CD4-positive, alpha-beta T cell treated with Interleukin-6 for 4 hours (primary cell): ENCODE measurements at places on chromosomes 6 and 20.
A peak's percentile ranks its signal among the peaks of the same experiment; 100 is the strongest.

GRCh38 chr6:6285679-6286078 lies 34.8 kb downstream of the F13A1 start:
- no peak for DNase-seq

- no peak for DNase-seq
Measured at GRCh38 chr20:61161726-61162390, 90.2 kb upstream of the CDH4 start.

DNA sequence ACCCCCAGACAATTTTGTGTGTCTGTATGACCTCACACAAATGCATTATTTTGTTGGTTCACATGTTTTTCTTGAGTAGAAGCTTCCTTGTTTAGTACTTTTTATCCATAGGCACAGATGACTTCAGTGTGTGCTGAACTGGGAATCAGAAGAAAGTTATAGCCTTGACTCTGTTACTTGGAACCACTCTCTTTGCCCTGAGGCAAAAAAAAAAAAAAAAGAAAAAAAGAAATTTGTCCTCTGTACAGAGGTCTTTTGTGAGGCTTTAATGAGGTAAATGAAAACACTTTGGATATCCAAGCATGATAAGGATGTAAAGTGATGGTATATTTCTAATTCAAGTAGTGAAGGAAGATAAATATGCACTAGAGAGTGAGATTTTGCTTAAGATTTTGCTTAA lies 51.9 kb downstream of the TRMT11 start:
- DNase-seq = no peak

DNA sequence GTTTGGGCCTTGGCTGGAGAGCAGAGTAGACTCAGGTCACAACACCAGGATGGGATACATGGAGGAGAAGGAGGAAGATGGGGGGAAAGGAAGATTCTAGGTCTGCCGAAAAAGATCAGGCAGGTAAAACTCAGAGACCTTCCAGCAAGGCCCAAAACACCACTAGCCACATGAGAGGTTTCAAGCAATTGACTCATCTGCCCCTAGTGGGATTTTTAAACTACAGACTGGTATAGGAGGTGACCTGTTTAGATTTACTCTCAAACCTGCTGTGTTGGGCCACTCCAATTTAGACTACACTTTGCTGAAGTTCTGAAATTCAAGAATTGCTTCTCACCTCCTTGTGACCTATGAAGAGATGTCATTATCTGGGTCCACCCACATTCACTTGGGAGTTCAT lies 236.9 kb upstream of the SASH1 start:
- DNase-seq = no peak

GRCh38 chr6:40398810-40399477 lies 188.2 kb downstream of the LRFN2 start:
- no peak for DNase-seq

- DNase-seq = no peak
Measured at GRCh38 chr6:154341871-154342270, 14.7 kb downstream of the IPCEF1 start.

GRCh38 chr20:32582659-32583580 lies 2.2 kb downstream of the NOL4L start:
- peak; percentile 46 for DNase-seq

- DNase-seq = no peak
Measured at GRCh38 chr6:155387481-155387880, 68.2 kb downstream of the NOX3 start.

DNA sequence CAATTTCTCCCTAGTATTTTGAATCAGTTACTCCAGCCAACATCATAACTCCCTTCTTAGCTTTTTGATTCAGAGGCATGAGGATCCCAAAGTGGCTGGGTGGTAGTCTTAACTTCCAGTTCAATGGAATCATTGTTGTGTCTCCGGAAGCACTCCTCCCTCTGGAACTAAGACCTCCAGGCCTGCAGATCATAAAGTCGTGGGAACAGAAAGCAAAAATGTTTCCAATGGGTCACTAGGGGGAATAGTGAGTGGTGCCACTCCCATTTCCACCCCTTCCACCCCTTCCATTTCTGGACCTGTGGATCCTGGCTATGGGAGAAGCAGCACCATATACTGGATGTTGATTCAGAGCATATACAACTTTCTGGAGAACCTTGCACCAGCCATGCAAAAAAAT lies 130.8 kb downstream of the SGK1 start:
- no peak for DNase-seq

- no peak for DNase-seq
Measured at GRCh38 chr6:7414811-7415210, 25.2 kb downstream of the RIOK1 start.

DNA sequence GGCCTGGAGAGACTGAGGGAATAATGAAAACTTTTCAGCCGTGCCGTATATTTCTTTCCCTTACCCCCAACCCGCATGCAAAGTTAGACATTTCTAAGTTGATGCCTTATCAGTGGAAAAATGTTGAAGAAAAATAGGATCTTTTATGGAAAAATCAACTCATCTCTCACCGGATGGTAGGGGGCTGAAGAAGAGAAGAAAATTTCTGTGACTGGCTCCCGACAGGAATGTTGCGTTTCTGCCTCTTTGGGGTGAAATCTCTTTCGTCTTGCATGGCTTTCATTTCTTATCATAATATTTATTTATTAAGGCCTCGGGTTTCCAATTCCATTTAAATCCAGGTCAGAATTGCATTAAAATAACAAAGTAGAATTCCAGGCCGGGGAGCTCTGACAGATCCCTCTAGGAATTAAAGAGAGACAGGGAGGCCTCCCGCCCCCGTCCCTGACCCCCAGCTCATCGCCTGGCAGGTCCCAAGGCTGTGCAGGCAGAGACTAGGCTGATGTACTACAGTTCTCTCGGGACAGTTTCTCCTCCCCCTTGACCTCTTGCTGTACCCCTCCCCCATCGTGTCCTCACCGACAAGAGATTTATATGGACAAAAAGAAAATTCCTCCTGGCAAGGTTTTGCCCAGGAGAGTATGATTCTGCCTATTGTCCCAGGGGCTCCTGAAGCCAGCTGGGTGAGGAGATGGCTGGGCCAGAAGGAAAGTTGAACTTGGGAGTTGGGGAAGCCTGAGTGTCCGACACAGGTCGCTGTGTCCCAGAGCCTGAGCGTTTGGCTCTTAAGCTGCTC lies 1.3 kb downstream of the SCUBE3 start:
- no peak for DNase-seq

GRCh38 chr6:149235130-149235561 lies 82.4 kb upstream of the TAB2 start:
- DNase-seq = peak; percentile 16

GRCh38 chr6:6723921-6724538 lies 135.5 kb downstream of the LY86 start:
- no peak for DNase-seq

DNA sequence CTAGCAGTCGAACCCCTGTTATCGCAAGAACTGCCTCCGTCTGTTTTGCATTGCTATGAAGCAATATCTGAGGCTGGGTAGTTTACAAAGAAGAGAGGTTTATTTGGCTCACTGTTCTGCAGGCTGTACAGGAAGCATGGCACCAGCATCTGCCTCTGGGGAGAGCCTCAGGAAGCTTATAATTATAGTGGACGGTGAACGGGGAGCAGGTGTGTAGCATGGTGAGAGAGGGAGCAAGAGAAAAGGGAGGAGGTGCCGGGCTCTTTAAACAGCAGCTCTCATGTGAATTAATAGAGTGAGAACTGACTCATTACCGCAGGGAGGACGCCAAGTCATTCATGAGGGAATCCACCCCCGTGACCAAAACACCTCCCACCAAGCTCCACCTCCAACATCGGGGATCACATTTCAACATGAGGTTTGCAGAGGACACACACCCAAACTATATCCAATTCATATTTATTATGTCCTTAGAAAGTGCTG lies 172.6 kb upstream of the KCNG1 start:
- no peak for DNase-seq

DNA sequence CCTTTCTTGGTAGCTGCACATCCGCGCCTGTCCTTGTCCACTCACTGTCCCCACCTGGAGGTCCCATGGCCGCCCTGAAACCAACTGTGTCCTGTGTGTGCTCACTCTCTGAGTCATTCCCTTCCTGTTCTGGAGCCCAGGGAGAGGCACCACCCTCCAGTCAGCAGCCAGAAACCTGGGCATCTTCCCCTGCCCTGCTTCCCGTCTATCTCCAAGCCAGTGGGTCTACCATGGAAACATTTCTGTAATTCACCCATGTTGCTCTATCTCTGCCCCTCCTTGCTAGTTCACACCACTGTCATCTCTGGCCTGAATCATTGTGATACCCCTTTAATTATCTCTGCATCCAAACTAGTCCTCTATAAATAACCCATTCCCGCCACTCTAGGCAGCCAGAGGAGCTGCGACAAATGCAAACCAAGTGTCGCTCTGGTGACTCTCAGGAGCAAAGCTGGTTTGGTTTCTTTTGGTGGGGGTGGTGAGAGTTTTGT lies 28.8 kb upstream of the SYNJ2 start:
- no peak for DNase-seq

DNA sequence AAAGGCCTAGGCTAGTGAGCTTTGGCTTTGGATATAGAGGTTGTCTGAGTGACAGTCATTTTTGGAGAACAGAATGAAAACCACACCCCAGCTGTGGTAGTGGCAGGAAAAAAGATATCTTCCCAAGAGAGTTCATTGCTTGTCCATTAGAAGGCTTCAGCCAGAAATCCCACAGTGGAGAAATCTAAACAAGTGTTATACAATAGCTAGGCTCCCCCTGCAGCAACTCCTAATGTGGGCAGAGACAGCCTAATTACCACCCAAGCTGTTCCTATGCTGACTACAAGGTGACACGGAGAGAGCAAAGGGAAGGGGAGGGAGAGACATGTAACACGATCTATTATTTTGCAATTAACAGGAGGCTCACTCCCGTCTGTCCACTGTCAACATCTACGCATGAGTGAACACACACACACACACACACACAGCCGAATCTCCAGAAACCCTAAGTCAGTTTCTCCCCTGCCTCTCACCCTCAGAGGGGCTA lies 147.5 kb upstream of the TCF21 start:
- no peak for DNase-seq

DNA sequence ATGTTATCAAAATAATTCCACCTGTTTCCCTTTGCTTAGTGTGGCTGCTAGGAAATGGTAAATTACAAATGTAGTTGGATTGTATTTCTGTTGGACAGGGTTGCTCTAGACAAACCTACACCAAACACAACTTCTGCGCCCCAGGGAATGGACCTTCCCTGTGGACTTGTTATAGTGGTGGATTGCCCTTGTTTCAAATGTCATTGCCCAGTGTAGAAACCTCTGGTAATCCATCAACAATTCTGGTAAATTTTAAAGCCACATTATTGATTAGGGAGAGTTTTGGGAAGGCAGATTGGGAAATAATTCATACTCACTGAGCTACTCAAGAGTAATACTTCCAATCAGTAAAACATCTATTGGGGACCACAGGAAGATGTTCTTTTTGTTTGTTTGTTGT lies 239.8 kb downstream of the ARID1B start:
- DNase-seq = no peak

- no peak for DNase-seq
Measured at GRCh38 chr20:38298768-38299288, 5.1 kb upstream of the BPI start.

GRCh38 chr6:168150551-168151320 lies 71.7 kb upstream of the FRMD1 start:
- no peak for DNase-seq

GRCh38 chr6:56695702-56696101 lies 53.0 kb upstream of the DST start:
- no peak for DNase-seq

- no peak for DNase-seq
Measured at GRCh38 chr6:15585760-15586214, 77.0 kb downstream of the DTNBP1 start.

- DNase-seq = no peak
Measured at GRCh38 chr6:160417146-160417545, 69.0 kb downstream of the SLC22A3 start.

DNA sequence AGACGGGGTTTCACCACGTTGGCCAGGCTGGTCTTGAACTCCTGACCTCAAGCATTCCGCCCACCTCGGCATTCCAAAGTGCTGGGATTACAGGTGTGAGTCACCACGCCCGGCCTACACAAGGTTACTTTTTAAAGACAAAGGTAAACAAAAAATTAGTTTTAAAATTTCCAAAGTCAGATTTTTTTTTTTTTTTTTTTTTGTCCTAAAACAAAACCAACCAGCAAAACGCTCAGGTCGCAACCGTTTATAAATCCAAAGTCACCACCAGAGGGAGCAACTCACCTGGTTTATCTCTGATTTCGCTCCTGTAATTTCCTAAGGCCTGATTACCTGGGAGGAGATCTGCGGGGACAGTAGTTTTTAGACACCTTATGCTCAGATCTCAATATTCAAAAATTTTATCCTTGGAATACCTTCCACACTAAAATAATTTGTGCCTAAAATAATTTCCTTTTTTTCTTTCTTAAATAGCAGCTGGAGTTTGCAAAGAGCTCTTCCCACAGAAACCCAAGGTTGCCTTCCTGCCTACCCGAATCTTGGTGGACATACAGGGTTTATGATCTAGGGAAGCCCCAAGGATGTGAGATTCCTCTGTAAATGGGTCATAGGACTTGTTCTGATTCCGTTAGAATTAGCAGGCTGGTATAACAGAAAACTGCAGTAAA lies 19.8 kb upstream of the TREM1 start:
- DNase-seq = peak; percentile 60

DNA sequence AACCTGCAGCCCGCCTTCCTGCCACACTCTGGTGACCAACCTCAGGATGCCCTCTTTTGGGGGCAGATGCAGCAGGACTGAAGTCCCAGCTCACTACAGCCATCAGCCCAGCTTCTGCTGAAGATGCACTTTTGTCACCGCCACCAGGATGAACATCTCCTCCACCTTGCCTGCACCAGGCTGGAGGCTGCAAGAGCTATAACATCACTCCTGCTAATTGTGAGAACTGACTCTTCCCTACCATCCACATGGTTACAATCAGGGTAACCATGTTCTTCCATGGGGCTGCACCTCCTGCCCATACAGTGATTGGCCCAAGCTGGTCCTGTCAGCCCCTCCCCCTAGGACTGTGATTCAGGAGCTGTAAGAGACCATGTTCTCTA lies 2.0 kb upstream of the ACTL10 start:
- DNase-seq = no peak

- no peak for DNase-seq
Measured at GRCh38 chr6:161498359-161498758, 224.5 kb upstream of the AGPAT4 start.

GRCh38 chr6:20411953-20412681 lies 10.4 kb downstream of the E2F3 start:
- no peak for DNase-seq

- DNase-seq = no peak
Measured at GRCh38 chr6:168264593-168265335, 54.8 kb downstream of the DACT2 start.

DNA sequence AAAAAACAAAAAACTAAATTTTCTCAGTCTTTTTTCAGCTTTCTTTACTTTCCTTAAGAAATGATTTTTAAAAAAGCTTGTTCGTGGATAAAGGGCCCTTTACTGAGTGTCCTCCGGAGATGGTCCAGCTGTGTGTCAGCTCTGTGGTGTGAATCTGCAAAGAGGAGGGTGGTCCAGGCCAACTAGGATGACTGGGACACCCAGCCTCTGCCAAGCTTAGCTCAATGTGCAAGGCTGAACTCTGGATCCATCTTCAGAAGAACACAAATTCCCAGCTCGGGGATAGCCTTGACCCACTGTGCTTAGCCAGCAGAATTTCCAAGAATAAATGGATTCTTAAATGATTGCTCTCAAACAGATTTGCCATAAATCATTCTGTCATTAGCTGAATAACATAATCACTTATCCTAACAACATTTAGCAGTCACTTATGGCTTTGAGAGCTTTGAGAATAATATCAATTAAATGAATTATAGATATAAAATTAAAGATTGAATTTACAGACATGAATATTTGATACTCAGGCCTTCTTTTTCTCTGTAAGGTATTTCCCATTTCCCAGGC lies 14.2 kb upstream of the CALHM5 start:
- no peak for DNase-seq

GRCh38 chr6:50096296-50096695 lies 46.6 kb upstream of the DEFB112 start:
- no peak for DNase-seq
